ENCODE measurements at places on chromosomes 7 and 10.

DNA sequence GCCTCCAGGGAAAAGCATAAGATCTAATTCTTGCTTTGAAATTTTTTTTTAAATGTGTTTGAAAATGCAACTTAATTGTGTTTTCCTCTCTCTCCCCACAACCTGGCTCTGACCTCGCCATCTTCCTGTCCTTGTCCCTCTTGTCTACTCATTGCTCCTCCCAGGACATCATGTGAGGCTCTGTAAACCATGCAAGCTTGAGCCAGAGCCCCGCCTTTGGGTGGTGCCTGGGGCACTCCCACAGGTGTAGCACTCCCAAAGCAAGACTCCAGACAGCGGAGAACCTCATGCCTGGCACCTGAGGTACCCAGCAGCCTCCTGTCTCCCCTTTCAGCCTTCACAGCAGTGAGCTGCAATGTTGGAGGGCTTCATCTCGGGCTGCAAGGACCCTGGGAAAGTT is 9.8 kb upstream of the CDHR1 start:
- H3K36me3 ChIP-seq: no peaks in the 10 kb centered on the region
- no peak overlapping the region for H3K27ac ChIP-seq
- peak; percentile 68 for DNase-seq
- H3K4me3 ChIP-seq: no peak overlapping the region

GRCh38 chr7:34128762-34129161 is 223.4 kb downstream of the BMPER start:
- no peaks in the 10 kb centered on the region for H3K4me1 ChIP-seq
- H3K27ac ChIP-seq: no peak overlapping the region
- no peaks in the 10 kb centered on the region for H3K27me3 ChIP-seq
- no peak for DNase-seq
- H3K4me3 ChIP-seq: no peak overlapping the region
- no peaks in the 10 kb centered on the region for H3K36me3 ChIP-seq

GRCh38 chr10:90920986-90921666 is at the start of gene ANKRD1:
Gene ANKRD1 (minus strand): TSS chr10:90921087. CDS start chr10:90921027, 60 bp downstream.
- H3K27ac ChIP-seq: no peak within 1 kb of the TSS
- no peak for DNase-seq
- no peak within 1 kb of the TSS for H3K4me3 ChIP-seq
- H3K36me3 ChIP-seq: no peaks in the 10 kb centered on the region

DNA sequence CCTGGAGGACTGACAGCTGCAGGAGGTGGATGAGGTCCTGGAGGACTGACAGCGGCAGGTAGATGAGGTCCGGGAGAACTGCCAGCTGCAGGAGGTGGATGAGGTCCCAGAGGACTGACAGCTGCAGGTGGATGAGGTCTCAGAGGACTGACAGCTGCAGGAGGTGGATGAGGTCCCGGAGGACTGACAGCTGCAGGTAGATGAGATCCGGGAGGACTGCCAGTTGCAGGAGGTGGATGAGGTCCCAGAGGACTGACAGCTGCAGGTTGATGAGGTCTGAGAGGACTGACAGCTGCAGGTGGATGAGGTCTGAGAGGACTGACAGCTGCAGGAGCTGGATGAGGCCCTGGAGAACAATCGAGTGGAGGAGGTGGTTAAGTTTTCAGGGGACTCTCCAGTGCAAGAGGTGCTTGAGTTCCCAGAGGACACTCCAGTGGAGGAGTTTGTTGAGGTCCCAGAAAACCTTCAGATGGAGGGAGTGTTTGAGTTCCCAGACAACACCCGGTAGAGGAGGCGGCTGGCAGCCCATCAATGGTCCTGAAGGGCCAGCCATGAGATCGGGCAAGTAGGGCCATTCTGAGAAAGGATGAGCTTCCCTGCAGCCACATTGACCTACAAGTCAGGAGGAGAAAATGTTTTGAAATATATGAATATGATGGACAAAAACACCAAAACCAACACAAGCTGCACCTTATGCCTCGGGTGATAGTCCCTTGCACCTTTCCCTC is 4.7 kb upstream of the EIF5AL1 start:
- no peak overlapping the region for H3K27ac ChIP-seq
- no peaks in the 10 kb centered on the region for H3K27me3 ChIP-seq
- H3K4me1 ChIP-seq: no peaks in the 10 kb centered on the region
- H3K4me3 ChIP-seq: no peak overlapping the region
- no peak for DNase-seq
- H3K36me3 ChIP-seq: no peaks in the 10 kb centered on the region

DNA sequence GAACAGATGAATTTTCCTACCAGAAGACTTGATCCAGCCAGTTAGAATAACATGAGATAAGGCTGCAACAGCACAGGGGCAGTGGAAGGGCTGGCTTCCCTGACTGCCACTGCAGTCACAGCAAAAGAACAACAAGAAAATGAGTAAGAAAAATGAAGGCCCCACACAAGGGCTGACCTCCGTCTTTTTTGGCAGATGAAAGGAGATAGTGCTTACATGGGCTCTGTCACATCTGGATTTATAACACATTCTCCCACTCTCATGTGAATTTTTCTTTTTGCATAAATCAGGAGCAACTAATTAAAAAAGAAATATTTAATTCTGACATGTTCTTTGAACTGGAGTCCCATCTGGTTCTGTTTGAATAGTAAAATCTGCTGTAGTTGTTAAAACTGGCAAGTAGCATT is 99.6 kb downstream of the NRP1 start:
- H3K4me1 ChIP-seq: no peaks in the 10 kb centered on the region
- H3K36me3 ChIP-seq: no peaks in the 10 kb centered on the region
- H3K4me3 ChIP-seq: no peak overlapping the region
- H3K27me3 ChIP-seq: no peaks in the 10 kb centered on the region

DNA sequence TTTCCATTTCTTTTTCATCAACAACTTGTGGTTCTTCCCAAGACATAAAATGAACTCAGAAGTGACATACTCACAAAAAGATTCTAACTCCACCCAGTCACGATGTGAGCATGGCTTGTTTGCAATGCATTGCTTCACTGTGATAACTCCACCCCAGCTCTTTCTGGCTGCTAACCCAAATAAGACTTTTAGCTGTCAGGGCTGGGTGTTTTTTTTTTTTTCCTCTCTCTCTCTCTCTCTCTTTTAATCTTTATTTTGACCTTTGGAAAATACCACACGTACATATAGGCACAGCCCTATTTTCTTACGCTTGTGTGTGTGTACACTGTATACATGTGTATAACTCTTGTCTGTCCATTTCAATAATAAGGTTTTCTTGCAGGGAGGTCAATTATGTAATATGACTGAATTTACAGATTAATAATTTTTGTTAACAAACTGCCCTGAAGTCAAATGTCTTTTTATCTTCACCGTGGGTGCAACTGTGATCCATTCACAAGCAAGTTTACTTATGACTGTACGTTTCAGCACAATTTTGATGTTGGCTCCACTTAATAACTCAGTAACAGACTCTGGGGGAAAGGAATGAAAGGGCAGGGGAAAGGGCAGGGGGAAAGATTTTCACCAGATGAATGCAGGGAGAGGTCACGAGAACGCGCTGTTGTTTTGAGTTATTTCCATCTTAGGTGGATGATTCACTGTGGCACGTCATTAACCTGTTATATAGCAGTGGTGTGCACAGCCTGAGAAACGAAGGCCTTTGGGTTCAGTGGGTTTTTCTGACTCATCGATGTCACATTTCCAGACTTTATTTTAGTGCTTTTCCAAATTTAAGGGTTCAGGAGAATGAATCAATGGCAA is 49.1 kb downstream of the APBB1IP start:
- H3K4me3 ChIP-seq: no peak overlapping the region
- DNase-seq: no peak
- no peaks in the 10 kb centered on the region for H3K27me3 ChIP-seq
- peaks cover 4% of the 10 kb centered on the region for H3K4me1 ChIP-seq
- H3K27ac ChIP-seq: peak overlapping the region; percentile 49
